ENCODE measurements at places on chromosomes 7 and 10.

DNA sequence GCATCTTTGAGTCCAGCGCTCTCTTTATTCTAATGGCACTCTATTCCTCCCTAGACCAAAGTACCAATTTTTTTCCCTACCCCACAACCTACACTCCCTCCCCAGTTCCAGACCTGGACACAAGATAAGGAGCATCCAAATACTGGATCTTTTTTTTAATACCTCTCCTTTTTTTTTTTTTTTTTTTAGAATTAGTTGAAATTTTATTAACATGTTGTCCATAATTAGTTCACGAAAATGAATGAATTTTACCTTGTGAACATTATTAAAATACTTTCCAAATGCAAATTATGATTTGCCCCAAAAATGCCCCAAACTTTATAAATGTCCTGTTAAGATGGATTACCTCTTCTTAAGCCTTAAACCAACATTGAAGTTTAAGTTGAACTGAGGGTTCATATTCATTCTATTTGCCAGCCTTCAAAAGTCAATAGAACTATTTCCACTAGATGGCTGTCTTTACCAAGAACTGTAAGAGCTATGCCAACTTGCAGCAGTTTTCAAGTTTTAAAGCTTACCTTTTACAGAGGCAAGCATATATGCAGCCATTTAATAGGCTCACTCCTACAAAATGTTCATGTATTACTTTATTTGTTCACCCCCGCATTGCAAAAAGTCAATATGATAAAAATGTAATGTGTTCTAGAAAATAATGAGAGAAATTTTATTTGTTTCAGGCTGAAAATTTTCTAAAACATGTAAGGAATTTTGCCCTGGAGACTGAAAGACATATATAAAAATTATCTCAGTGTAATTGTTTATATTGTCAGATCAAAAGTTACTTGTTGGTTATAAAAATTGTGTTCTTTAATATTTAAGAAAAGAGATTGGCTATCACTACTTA, 39.7 kb upstream of the TNKS2 start:
- DNase-seq = no peak

DNA sequence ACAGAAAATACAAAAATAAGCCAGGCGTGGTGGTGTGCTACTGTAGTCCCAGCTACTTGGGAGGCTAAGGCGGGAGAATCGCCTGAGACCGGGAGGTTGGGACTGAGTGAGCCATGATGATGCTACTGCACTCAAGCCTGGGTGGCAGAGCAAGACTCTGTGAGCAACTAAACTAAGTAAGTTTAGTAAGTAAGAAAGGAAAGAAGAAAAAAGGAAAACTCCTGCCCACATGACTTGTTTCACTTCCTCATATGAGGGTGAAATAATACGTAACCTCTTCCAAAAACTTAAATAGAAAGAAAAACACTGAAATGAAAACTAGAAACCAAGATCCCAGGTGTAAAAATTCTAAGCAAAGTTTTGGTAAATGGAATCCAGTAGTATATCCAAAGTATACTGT, 79.6 kb downstream of the LARP4B start:
- DNase-seq = no peak

GRCh38 chr7:107982918-107983389, 20.0 kb downstream of the LAMB1 start:
- DNase-seq = no peak

- no peak for DNase-seq
Observed at GRCh38 chr7:38339953-38340819, 66.8 kb upstream of the TARP start.

All from stimulated activated CD8-positive, alpha-beta memory T cell treated with anti-CD3 and anti-CD28 coated beads, Interleukin-4, amount 100 ng/mL, for 24 hours (primary cell).